ENCODE measurements at places on chromosomes 12 and 14. TPM values are rescaled to one million over a fixed set of nuclear protein-coding genes. Genes with fewer than 3 reads are reported as not detected.

DNA sequence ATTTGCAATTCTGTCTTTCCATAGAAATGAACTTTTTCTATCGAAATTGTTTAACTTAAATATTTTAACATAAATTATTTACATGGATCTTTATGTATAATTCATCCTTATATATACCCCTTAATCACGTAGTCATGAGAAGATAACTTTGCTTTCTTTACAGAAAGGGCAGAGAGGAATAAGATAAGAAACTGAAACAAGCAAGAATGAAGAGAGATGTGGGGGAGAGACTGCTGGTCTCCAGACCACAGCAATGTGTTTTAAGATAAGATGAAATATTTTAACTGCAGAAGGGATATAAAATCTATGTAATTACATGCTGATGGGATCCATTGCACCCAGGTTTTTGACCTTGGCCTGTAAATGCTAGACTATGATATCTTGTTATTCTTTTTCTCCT, 34.7 kb upstream of the DNM1L start:
- DNase-seq = no peak

GRCh38 chr12:110256780-110257431, 24.1 kb upstream of the ATP2A2 start:
- DNase-seq = no peak

DNA sequence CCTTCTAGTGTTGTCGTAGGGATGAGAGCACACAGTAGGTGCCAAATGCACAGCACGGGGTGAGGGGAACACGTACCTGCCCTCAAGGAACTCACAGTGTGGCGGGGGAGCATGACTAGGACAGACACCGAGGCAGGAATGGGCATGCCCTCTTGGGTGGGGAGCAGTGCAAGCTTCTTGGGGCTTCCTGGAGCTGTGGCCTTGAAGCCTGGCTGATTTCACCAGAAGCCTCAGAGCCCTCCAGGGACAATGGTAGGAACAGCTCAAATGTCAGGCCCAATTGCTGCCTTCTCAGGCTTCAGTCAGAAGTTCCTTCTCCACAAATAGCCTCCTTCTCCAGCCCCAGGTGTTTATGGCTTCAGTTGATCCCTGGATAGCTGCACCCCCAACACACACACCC, 43.4 kb downstream of the TEAD4 start:
- DNase-seq = no peak

DNA sequence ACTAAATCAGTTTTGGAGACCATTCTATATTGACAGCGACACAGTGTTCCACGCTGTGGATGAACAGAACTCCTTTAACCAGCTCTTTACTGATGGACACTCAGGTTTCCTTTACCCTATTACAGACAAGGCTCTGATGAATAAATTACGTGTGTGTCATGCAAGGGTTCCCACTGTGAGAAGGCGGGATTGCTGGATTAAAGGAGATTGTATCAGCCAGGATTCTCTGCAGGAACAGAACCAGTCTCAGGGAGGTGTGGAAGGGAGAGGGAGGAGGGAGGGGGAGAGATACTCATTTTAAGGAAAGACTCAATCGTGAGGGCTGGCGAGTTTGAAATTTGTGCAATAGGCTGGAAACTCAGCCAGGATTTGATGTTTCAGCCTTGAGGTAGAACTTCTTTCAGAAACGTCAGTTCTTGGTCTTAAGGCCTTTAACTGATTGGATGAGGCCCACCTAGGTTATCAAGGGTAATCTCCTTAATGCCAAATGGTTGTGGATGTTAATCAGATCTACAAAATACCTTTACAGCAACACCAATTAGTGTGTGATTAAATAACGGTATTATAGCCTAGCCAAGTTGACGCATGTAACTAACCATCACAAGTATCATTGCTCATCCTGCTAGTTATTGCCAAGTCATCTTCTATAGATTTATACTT, 104.0 kb downstream of the GCH1 start:
- DNase-seq = peak; percentile 24

- DNase-seq = peak; percentile 47
Measured at GRCh38 chr14:23300687-23301223, 1.9 kb downstream of the PPP1R3E start.

- DNase-seq = no peak
Measured at GRCh38 chr12:10957741-10958140, 18.7 kb upstream of the TAS2R14 start.

DNA sequence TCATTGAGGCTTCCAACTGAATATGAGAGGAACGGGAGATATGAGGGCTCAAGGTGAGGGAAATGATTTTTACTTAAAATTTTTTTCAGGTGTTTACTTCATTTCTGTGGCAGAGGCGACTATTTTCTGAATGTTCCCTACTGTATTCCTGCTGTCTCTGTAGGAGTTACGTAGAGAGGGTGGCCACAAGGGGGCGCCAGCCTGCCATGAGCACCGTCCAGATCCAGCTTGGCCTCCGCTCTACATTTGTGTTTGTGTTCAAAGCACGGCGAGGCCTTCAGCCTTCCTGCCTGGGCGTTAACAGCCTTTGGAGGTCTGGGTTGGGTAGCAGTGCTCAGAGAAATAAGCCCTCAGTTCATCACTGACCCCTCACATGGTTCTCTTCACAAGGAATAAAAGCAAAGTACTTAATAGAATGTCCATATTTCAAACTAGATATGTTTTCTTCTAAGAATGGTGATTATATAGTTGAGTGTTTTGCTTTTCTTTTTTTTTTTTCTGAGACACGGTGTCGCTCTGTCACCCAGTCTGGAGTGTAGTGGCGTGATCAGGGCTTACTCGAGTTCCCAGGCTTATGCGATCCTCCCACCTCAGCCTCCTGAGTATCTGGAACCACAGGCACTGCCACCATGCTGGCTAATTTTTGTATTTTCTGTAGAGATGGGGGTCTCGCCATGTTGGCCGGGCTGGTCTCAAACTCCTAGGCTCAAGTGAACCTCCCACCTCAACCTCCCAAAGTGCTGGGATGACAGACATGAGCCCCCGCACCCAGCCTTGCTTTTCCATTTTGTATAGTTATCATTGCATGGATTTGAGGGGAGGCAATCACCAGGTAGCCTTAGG, 22.3 kb downstream of the CKB start:
- DNase-seq = peak; percentile 94

- DNase-seq = no peak
Measured at GRCh38 chr14:68866991-68867533, 74.2 kb upstream of the ZFP36L1 start.

DNA sequence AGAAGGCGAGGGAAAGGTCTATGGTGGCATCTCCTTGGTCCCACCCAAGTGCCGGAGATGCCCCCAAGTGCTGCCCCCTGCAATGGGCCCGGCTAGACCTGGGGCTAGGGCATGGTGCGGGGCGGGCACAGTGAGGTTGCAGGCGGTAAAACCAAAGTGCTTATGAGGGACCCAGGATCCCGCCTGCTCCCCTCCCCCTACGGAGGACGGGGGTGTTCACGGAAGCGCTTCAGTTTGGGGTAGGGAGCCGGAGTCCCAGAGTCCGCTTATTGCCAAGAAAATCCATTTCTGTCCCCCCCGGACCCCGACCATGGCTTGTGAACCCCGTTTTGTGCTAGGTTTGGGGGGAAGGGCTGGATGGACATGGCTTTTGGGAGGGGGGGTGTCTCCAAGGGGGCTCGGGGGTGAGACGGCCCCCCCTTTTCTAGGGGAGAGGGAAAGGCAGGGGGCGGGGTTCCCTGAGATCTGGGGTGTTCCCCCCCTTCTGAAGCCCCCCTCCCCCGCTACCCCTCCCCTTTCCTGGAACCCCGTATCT, 5.4 kb upstream of the GPR84 start:
- DNase-seq = no peak

GRCh38 chr14:80364274-80364673, 153.0 kb upstream of the DIO2 start:
- DNase-seq = peak; percentile 43

- no peak for DNase-seq
Measured at GRCh38 chr14:44612002-44612401, 104.9 kb upstream of the FSCB start.

DNA sequence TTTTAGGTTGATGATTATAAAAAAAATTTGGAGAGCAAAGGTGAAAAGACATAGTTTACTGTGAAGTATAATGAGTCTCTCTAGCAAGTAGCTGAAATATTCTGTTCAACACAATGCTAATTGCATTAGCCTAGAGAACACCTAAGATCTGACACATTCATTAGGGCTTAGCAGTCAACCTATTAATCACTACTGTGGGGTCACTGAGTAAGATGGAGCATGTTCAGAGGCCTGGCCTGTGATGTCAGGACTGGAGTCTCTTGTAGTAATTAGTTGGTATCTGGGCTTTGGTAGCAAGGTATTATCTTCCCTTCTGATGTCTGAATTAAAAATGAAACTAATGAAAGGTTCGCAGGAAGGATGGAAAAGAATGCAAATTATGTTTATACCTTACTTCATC, 112.7 kb downstream of the SLC16A7 start:
- no peak for DNase-seq

DNA sequence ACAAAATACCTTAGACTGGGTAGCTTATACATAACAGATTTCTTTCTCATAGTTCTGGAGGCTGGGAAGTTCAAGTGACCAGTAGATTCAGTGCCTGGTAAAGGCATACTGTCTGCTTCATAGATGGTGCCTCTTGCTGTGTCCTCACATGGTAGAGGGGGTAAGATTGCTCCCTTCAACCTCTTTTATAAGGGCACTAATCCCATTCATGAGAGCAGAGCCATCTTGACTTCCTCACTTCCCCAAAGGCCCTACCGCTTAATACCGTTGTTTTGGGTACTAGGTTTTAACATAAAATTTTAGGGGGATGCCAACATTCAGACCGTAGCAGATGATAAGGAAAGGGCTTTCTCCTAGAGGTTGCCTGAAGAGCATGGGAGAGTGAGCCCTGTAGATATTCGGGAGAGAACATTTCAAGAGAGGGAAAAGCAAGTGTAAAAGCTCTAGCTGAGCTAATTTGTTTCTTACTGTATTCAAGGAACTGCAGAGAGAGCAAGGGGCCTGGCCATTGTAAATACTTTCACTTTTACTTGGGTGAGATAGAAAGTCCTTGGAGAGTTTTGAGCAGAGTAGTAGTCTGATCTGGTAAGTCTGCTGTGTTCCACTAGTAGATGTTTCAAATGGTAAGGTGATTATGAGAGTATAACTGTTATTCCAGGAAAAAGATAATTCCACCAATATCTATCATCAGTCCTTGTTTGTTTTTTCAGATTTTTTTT, 27.3 kb downstream of the FRS2 start:
- no peak for DNase-seq

- DNase-seq = no peak
Measured at GRCh38 chr12:100720016-100720654, 74.4 kb upstream of the ANO4 start.

DNA sequence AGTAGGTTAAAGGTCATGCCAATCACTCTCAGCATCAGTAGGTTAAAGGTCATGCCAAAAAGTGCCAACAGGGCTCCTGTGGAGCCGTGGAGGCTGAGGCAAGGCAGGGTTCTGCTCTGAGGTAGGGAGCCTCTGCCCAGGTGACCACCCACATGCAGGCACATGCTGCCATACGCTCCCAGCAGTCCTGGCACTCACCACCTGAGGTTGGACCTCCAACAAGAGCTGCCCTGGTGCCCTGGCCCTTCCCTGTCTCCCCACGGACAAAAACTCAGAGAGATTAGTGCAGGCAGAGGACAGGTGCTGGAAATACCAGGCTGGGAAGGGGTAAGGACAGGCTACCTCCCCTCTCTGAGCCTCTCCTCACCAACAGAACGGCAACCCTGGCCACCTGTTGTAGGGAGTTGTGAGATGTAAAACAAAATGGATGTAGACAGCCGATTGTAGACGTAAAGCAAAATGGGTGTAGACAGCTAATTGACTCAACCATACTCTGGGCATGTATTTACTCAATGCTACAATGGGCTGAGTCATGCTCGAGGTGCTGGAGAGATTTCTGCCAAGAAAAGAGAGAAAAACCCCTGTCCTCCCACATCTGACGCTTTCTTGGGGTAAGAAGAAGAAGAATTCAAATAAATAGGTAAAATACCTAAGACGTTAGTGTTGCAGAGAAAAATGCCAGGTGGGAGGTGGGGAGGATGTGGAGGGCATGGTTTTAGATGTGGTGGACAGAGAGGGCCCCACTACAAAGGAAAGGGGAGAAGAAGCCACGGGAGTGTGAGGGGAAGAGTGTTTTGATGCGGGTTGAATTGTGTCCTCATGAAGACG, 32.4 kb downstream of the LTBP2 start:
- no peak for DNase-seq

DNA sequence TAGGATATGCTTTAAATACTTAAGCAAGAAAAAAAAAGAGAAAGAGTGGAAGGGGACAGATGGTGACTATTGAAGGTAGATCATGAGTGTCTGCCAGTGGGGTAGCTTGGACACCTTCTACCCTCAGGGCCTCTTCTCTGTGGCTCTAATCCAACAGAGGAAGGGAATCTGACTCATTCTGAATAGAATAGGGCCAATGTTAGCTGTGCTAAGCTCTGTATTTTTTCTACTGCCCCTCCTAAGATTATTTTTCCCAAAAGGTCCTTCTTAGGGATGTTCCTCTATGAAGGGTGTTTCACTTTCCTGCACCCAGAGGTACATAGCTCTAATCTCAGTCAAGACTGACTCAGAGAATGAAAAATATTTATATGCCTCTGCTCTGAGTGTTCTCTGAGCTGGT, 25.6 kb downstream of the UNC79 start:
- no peak for DNase-seq

DNA sequence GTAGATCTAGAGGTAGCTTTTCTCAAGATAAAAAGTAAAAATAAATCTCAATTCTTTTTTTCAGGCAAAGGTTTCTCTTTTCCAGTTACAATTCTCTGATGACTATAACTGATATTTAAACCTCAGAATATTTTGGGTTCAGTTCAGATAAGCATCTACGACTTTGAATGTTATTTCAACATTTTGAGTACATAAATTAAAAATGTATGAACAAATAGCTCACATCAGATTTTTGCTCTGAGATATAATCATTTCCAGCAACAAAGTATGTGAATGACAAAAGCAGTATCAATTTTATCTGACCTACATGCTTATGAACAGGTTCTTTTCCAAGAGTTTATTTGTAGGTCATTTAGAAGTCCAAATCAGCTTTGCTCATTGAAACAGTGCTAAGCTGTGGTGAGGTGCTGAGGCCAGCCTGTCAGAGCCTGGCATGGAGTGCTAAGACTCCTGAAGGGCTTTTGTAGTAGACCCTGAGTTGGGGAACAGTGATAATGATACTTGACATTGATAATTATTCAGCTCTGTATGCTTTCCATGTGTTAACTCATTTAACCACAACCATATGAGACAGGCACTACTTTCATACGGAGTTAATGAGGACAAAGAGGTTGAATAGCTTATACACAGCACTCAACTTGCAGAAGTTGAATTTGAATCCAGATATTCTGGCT, 205.0 kb upstream of the DCN start:
- DNase-seq = no peak

GRCh38 chr12:62192903-62193250, 67.3 kb upstream of the USP15 start:
- peak; percentile 3 for DNase-seq

Gene IGFBP6
- 2.6 TPM for total RNA-seq

Gene A2M
- total RNA-seq = 0.03 TPM

Gene FLVCR2
- 2.8 TPM for total RNA-seq

Gene CCDC38
- 0.12 TPM for total RNA-seq

Gene TTC6
- total RNA-seq = 2.6 TPM

Gene TAS2R50
- total RNA-seq = 2.4 TPM

Gene FIGNL2
- total RNA-seq = 25.1 TPM

Gene MIPOL1
- total RNA-seq = 13.8 TPM

Gene HVCN1
- total RNA-seq = 12.0 TPM

Gene PAPLN
- 17.3 TPM for total RNA-seq

Gene KCNC2
- total RNA-seq = not detected

Gene RNASE7
- total RNA-seq = not detected

Gene PRORP
- 41.3 TPM for total RNA-seq
